Upper lobe of left lung (tissue), 6 donors: ENCODE measurements at places on chromosomes 7 and 10. TPM values are rescaled to one million over a fixed set of nuclear protein-coding genes. Genes with fewer than 3 reads are reported as not detected.

The PIP gene
- 23.0 TPM for total RNA-seq

The ICA1 gene
- 38.0 TPM for total RNA-seq

The DYNC1I1 gene
- 0.46 TPM for total RNA-seq

The HDAC9 gene
- 8.4 TPM for total RNA-seq

The DPCD gene
- 3.7 TPM for total RNA-seq
